ENCODE measurements at places on chromosomes 11 and 22.

GRCh38 chr22:18974477-18975180, 38.5 kb upstream of the PRODH start:
- DNase-seq, result no peak

DNA sequence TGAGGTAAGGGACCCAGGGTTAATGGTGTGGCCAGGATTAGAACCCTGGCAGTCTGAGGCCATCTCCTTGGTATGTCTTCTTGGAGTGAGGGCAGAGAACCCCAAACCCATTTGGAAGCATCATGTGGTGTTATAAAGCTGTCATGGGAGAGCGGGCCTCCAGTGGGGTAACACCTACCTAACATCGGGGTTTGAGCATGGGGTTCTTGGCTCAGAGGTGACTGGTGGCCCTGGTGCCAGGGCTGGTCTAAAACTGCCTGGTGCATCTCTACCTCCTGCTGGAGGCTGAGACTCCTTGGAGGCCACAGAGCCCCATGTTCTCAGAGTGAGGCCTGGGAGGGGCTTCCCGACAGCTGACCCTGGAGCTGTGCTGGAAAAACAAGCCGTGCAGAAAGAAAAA, 4.5 kb downstream of the PRDM11 start:
- DNase-seq, result no peak

GRCh38 chr22:33952776-33953175, 32.5 kb upstream of the LARGE1 start:
- no peak for DNase-seq

GRCh38 chr11:92180226-92180625, 44.4 kb upstream of the FAT3 start:
- no peak for DNase-seq

DNA sequence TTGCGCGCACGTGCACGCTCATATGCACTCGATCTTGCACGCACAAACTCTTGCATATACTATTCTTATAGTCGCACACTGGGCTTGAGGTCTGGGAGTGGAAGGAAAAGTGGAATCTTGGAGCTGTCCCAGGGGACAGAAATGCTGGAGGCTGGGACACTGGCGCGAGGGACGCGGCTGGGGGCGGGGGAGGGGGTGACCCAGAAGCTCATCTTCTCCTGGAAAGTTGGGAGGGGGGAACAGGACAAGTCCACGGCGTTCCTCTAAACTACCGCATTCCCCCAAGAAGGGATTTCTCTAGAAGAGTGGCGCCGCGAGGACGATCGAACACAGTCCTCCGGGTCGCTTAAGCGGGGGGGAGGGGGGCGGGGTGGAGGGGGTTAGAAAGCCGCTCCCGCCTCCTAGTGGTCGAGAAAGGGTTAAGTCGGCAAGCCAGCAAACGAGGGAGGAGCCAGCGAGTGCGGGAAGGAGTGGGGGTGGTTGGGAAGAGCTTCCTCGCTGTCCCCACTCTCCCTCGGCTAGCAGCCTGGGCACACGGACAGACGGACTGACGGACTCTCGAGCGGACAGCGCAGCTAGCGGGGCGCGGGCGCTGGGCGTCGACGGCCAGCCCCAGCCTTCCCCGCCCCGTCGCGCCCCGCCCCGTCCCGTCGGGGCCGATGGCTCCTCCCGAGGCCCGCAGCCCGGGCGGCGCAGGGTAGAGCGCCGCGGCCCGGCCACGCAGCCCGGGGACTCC, at the start of gene RTN4RL2:
Gene RTN4RL2, plus strand, starts transcription at position 507 of the 736 bp plus-strand sequence. CDS start 338 bp downstream, outside the sequence.
- DNase-seq, result peak; percentile 74

GRCh38 chr22:30947173-30947815, 21.3 kb downstream of the MORC2 start:
- DNase-seq, result peak; percentile 86

DNA sequence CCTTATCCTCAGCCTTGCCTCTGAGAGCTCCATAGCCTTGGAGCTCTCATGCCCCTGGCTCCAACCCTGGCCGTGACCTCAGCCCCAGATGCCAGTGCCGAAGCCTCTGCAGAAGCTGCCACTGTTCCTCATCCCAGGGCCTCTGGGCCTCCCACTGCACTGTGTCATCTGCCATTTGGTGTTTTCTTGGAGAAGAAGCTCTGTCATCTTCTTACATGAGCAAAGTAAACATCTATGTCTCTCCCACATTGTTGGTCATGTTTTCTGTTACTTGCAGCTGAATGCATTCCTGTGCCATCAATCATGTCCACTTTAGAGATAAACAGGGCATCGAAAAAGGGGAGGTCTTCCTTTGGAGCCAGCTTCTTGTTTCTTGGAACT, 45.0 kb upstream of the FTH1 start:
- no peak for DNase-seq

DNA sequence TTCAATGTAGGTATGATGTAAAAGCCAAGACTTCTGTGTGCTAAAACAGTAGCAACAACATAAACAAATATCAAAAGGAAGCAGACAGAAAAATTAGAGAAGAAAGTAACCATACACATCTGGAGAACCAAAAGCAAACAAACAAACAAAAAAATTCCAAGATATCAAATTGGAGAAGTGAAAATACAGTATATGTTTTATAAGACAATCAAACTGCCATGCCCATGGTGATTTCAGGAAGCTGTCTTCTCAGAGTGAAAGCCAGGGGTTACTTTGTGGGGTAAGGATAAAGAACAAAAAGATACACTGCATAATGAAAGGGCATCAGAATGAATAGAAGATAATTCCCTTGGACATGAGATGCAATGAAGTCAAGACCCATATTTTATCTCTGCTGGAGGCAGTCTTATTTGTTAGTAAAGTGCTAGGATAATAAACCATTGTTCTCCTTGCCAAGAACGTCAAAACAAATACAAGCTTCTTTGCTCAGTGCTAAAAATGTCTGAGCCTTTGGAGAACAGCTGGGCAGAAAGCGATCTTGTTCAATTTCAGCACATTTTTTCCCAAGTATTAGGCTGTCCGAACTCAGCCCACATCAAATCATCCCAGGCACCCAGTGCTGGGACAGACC, 38.1 kb upstream of the LDLRAD3 start:
- no peak for DNase-seq

- DNase-seq, result no peak
These were observed 123.2 kb upstream of the SORL1-AS1 start for GRCh38 chr11:121575963-121576290.

DNA sequence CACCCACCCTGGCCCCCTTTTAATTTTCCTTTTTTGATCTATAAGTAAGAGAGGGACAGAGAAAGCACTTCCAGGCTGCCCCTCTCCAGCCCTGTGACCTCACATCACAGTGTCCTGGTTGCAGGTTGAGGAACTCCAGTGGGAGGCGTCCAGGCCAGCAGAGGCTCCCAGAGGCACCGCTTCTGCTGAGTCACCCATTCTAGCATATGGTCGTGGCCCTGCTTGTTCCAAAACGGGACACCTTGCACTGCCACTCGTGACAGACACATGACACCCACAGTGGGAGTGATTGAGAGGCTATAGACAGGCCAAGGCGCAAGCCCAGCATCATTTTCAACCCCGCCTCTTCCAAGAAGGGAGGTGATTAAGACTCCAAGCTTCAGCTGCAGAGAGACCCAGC, 16.0 kb upstream of the TMPRSS4 start:
- DNase-seq, result no peak

DNA sequence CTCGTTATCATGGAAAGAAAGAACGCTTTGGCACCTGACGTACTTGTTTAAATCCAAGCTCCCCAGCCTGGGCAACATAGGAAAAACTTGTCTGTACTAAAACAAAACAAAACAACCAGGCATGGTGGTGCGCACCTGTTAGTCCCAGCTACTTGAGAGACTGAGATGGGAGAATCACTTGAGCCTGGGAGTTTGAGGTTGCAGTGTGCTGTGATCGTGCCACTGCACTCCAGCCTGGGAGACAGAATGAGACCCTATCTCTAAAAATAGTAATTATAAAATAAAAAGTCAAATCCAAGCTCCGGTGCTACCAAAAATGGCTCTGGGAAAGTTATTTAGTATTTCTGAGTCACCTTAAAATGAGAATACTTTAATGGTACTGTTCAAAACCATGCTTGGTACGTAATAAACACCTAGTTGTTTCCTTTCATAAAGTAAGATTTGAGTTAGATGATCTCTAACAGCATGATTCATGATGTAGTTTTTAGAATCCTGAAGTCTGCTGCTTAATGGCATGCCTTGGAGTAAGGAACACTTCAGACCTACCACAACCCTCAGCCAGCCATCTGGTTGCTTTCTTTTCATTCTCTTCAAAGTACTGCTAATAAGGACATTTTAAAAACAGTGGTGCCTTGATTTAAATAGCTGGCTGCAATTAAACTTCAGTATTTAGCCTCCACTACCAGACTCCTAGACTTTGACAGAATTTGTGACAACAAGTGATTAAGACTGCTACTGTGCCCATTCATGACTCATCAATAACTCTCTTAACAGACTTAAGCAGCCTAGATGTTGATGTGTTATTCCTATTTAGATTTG, 8.4 kb downstream of the PPME1 start:
- DNase-seq, result no peak

GRCh38 chr11:17992916-17993315, 19.9 kb downstream of the SERGEF start:
- no peak for DNase-seq

DNA sequence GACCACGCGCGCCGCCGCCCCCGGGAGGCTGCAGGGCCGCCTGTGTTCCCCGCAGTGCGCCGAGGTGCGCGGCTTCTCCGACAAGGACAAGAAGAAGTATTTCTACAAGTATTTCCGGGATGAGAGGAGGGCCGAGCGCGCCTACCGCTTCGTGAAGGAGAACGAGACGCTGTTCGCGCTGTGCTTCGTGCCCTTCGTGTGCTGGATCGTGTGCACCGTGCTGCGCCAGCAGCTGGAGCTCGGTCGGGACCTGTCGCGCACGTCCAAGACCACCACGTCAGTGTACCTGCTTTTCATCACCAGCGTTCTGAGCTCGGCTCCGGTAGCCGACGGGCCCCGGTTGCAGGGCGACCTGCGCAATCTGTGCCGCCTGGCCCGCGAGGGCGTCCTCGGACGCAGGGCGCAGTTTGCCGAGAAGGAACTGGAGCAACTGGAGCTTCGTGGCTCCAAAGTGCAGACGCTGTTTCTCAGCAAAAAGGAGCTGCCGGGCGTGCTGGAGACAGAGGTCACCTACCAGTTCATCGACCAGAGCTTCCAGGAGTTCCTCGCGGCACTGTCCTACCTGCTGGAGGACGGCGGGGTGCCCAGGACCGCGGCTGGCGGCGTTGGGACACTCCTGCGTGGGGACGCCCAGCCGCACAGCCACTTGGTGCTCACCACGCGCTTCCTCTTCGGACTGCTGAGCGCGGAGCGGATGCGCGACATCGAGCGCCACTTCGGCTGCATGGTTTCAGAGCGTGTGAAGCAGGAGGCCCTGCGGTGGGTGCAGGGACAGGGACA, 2.7 kb downstream of the NLRP6 start:
- no peak for DNase-seq

DNA sequence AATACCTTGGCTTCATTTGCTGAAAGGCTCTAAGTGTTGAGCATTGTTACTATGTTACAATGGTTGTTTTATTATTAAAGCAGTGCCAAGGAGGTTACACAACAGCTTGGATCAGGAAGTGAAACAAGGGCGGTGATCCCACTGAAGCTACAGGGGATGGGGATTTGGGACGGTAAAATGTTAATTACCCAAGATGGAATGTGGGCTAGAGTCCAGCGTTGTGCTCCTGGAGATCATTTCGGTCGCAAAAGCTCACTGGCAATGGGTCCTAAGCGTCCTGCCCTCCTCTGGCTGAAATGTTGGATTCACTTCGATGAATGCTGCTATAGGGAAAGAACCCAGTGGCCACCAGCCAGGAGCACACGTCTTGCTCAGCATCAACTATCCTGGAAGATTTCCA, 48.3 kb downstream of the FAM83F start:
- no peak for DNase-seq

GRCh38 chr11:6354651-6355485, 34.6 kb upstream of the CAVIN3 start:
- no peak for DNase-seq

- DNase-seq, result no peak
These were observed 6.3 kb upstream of the ABTB2 start for GRCh38 chr11:34364102-34364501.

- no peak for DNase-seq
These were observed 261.0 kb downstream of the BRD1 start for GRCh38 chr22:49566693-49567092.

GRCh38 chr11:102473543-102473942, 21.0 kb upstream of the TMEM123 start:
- no peak for DNase-seq

DNA sequence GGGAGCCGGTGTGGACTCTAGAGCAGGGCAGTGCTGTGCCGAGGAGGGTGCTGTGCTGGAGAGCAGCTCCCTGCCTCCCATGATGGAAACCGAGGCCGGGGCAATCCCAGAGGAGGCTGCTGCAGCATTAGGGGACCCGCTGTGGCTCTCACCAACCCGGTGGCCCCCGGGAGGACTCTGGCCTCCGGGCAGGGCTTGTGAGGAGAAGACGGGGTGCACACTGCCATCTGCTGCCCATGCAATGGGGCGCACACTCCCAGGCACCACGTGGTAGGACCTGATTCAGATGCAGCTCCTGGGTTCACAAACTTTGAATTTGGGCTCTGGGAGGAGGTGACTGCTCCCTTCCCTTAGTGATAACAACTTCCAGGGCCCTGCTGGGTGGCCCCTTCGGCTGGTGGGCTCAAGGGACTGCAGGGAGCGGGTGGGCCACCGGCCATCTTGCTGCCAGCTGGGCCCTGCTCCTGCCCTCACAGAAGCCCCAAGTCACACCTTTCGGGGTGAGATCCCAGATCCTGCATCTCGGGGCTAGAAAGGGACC, 93.8 kb upstream of the FGF3 start:
- DNase-seq, result no peak

DNA sequence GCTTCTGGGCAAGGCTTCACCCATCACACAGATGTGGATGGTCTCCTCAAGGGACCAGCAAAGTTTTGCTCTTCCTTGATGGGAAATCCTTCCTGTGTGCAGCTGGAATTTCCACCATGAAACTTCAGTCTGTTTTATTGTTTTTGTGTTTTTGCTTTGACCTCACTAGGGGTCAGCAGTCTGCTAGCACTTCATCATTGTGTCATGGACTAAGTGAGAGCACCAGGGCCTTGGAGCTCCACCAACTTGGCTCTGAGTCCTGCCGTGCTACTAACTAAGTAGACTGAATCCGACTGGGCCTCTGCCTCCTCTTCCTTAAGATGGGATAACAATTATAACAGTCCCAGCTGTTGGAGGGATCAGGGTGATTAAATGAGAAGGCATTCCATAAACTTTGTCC, 305.8 kb upstream of the NCAM1 start:
- no peak for DNase-seq

- DNase-seq, result no peak
These were observed 810.0 kb downstream of the TBC1D22A start for GRCh38 chr22:47572443-47572842.

- DNase-seq, result no peak
These were observed 21.6 kb downstream of the ZFP91 start for GRCh38 chr11:58600510-58600909.

- DNase-seq, result peak; percentile 67
These were observed at the start of gene PGAP2 for GRCh38 chr11:3807909-3808860. TSS of gene PGAP2 (plus strand) at chr11:3808560. CDS start at chr11:3811260, 2,700 bp downstream.

Measured in NCI-H526 (cell line).